ENCODE measurements at places on chromosomes 7 and 10. TPM values are rescaled to one million over a fixed set of nuclear protein-coding genes. Genes with fewer than 3 reads are reported as not detected.

DNA sequence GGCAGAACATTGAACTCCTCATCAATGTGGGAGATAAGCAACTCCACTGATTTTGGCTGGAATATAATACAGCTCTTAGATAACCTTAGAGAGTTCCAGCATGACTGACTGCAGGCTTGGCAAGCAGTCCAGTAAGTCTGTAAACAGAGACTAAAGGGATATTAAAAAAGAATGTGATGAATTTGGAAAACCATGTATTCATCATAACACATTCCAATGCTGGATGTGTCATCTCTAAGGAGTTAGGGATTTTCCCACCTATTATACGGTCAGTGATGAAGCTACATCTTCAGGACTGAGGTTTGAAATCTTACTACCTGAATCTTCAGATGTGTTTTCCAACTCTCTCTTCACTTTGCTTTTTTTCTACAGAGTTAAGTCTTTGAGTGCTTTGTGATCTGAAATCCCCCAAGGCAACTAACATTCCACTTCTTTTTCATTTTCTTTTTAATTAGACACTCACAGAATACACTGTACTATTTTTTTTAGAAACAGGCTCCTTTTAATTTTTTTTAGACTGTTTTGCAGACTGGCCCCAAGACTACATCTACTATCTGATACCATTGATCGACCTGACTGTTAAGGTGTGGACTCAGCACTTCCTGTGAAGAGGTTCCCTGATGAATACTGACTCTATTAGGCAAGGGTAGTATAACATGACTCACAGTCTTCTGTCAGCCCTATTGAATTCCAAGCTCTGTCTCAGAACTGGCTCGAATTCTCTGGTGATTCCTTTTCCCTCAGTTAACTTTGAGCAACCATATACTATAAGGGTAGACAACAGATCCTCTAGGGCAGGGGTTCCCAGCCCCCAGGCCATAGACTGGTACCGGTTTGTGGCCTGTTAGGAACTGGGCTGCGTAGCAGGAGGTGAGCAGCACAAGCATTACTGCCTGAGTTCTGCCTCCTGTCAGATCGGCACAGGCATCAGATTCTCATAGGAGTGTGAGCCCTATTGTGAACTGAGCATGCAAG is 678.2 kb downstream of the GRM8 start:
- no peak overlapping the region for H3K27ac ChIP-seq
- H3K4me1 ChIP-seq: no peaks in the 10 kb centered on the region
- H3K27me3 ChIP-seq: no peaks in the 10 kb centered on the region
- no peaks in the 10 kb centered on the region for H3K36me3 ChIP-seq
- no peak for DNase-seq
- no peak overlapping the region for H3K4me3 ChIP-seq

DNA sequence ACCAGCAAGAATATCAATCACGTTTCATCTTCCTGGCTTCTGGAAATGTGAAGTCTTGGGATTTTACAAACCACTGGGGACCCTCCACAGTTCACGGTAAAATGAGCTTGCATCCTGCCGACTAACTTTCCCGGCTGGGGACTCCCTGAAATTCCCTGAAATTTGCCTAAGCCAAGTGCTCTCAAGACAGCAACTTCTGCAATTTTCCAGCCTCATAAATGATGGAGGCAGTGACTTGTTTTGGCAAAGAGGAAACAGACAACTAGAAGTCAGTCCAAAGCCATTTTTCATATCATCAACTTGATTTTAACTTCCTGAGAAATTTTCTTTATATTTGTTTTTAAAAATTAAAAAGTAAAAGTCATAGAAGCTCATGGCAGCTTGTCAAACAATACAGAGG is 212.3 kb downstream of the FANK1 start:
- H3K4me1 ChIP-seq: peaks cover 8% of the 10 kb centered on the region
- no peaks in the 10 kb centered on the region for H3K27me3 ChIP-seq
- no peaks in the 10 kb centered on the region for H3K36me3 ChIP-seq
- no peak overlapping the region for H3K4me3 ChIP-seq

GRCh38 chr7:154720016-154720415 is 282.9 kb downstream of the PAXIP1 start:
- no peaks in the 10 kb centered on the region for H3K36me3 ChIP-seq
- peaks cover 7% of the 10 kb centered on the region for H3K4me1 ChIP-seq
- peak overlapping the region; percentile 17 for H3K27ac ChIP-seq
- peak; percentile 89 for DNase-seq

GRCh38 chr7:7581531-7582179 is 15.0 kb downstream of the MIOS start:
- no peak for DNase-seq
- H3K4me3 ChIP-seq: no peak overlapping the region
- no peaks in the 10 kb centered on the region for H3K36me3 ChIP-seq
- no peak overlapping the region for H3K27ac ChIP-seq
- H3K4me1 ChIP-seq: no peaks in the 10 kb centered on the region
- H3K27me3 ChIP-seq: no peaks in the 10 kb centered on the region

- H3K27ac ChIP-seq: no peak overlapping the region
- H3K4me1 ChIP-seq: no peaks in the 10 kb centered on the region
- no peaks in the 10 kb centered on the region for H3K36me3 ChIP-seq
- H3K4me3 ChIP-seq: no peak overlapping the region
- H3K27me3 ChIP-seq: no peaks in the 10 kb centered on the region
- no peak for DNase-seq
Measured at GRCh38 chr10:128016423-128017060, 109.6 kb downstream of the PTPRE start.

DNA sequence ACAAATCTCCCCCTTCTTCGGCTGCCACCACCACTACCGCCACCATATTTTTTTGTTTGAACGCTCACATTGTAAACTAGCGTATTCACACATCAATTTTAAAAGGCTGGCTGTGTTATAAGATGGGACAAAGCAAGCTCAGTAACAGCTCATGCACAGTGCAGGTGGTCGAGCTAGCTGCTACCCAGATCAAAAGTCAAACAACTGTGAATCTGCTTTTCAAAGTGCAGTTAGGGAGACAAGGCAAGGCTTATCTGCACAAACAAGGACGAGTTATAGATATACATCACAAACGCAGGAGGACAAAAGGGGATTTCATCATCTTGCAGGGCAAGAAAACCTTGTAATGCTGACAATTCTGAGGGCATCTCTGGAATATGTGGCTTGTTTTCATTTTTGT is 231.6 kb downstream of the VTI1A start:
- no peaks in the 10 kb centered on the region for H3K36me3 ChIP-seq
- DNase-seq: no peak
- no peaks in the 10 kb centered on the region for H3K4me1 ChIP-seq
- H3K4me3 ChIP-seq: no peak overlapping the region
- no peaks in the 10 kb centered on the region for H3K27me3 ChIP-seq

- no peak overlapping the region for H3K27ac ChIP-seq
- no peak for DNase-seq
- no peaks in the 10 kb centered on the region for H3K4me1 ChIP-seq
- H3K36me3 ChIP-seq: no peaks in the 10 kb centered on the region
- no peaks in the 10 kb centered on the region for H3K27me3 ChIP-seq
Measured at GRCh38 chr7:142414915-142415314, 157.1 kb upstream of the PRSS58 start.

- no peak for DNase-seq
- H3K36me3 ChIP-seq: no peaks in the 10 kb centered on the region
- H3K4me3 ChIP-seq: no peak overlapping the region
- no peaks in the 10 kb centered on the region for H3K4me1 ChIP-seq
- no peaks in the 10 kb centered on the region for H3K27me3 ChIP-seq
Measured at GRCh38 chr7:70761711-70762328, 370.1 kb upstream of the GALNT17 start.

- H3K4me1 ChIP-seq: peaks cover 7% of the 10 kb centered on the region
- no peak overlapping the region for H3K27ac ChIP-seq
- DNase-seq: no peak
Measured at GRCh38 chr10:77219046-77219445, 418.6 kb downstream of the KCNMA1 start.

DNA sequence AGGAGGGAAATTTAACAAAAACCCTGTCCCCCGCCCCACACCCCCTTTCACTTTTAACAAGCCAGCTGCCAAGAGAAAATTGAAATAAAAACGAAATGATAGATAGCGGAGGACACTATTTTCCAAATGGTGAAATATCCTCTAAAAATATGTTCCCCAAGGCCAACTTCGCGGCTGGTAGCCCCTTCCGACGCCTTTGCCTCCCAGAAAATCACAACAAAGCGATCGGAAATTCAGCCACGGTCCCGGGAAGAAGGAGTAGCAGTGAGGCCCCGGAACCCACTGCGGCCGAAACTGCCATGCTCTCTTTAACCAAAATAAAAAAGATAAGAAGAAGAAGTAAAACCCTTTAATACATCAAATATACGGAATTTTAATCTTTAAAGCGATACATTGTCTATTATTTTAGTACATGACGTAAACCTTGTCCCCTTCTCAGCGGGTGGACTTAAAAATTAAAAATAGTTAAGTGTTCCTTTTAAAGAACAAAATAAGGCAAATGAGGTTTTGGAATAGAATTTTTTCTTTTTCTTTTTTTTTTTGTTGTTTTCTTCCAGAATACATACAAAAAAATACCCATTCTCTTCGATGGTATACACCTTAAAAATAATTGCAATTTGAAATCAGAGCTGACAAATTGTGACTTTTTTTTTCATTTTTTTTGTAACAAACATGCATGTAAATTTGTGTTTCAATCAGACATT is 3.9 kb downstream of the ZNF503 start:
- no peaks in the 10 kb centered on the region for H3K27me3 ChIP-seq
- no peak for DNase-seq
- no peak overlapping the region for H3K4me3 ChIP-seq
- peak overlapping the region; percentile 98 for H3K27ac ChIP-seq
- peaks cover 5% of the 10 kb centered on the region for H3K4me1 ChIP-seq

The PRKCQ gene
- 36.9 TPM for total RNA-seq

DNA sequence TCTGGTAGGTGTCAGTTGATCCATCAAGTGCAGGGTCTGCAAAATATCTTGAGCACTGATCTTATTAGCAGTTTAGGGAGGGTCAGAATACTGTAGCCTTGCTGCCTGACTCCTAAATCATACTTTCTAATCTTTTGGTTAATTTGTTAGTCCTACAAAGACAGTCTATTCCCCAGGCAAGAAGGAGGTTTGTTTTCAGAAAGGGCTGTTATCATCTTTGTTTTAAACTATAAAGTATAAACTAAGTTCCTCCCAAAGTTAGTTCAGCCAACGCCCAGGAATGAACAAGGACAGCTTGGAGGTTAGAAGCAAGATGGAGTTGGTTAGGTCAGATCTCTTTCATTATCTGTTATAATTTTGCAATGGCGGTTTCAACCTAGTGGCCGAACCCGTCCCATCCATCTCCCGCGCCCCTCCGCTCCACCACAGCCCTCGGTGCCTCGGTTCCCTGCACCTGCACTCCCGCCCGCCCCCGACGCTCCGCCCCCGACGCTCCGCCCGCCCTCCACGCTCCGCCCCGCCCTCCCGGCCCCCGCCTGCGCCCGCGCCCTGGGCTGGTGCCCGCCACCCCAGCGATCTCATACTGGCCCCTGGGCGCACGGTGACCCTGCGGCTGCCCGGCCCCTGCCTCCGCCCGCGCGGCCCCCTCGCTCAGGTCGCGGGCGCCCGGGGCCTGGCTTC is at the start of gene ADCK2:
Gene ADCK2, plus strand, starts transcription at position 564 of the 681 bp plus-strand sequence. CDS start 386 bp downstream, outside the sequence.
- H3K27me3 ChIP-seq: no peaks in the 10 kb centered on the region
- no peaks in the 10 kb centered on the region for H3K36me3 ChIP-seq
- H3K27ac ChIP-seq: peak within 1 kb of the TSS; percentile 96
- peak within 1 kb of the TSS; percentile 85 for H3K4me3 ChIP-seq
- DNase-seq: peak; percentile 63

- no peak overlapping the region for H3K4me3 ChIP-seq
- no peak overlapping the region for H3K27ac ChIP-seq
- H3K27me3 ChIP-seq: no peaks in the 10 kb centered on the region
- no peaks in the 10 kb centered on the region for H3K36me3 ChIP-seq
Measured at GRCh38 chr7:2118056-2118455, 114.7 kb downstream of the MAD1L1 start.

- H3K4me3 ChIP-seq: no peak overlapping the region
- no peak overlapping the region for H3K27ac ChIP-seq
- H3K27me3 ChIP-seq: no peaks in the 10 kb centered on the region
- peak; percentile 54 for DNase-seq
- no peaks in the 10 kb centered on the region for H3K36me3 ChIP-seq
- peaks cover 80% of the 10 kb centered on the region for H3K4me1 ChIP-seq
Measured at GRCh38 chr10:49111320-49111698, 4.0 kb downstream of the VSTM4 start.

The VIPR2 gene
- total RNA-seq: 0.56 TPM

GRCh38 chr10:76341740-76342139 is 910.3 kb downstream of the LRMDA start:
- DNase-seq: no peak
- no peaks in the 10 kb centered on the region for H3K36me3 ChIP-seq
- no peak overlapping the region for H3K27ac ChIP-seq
- H3K4me1 ChIP-seq: no peaks in the 10 kb centered on the region
- H3K4me3 ChIP-seq: no peak overlapping the region

The IRF5 gene
- 3.7 TPM for total RNA-seq

GRCh38 chr7:138170298-138170697 is 94.0 kb downstream of the AKR1D1 start:
- no peaks in the 10 kb centered on the region for H3K36me3 ChIP-seq
- H3K27ac ChIP-seq: no peak overlapping the region
- no peaks in the 10 kb centered on the region for H3K27me3 ChIP-seq
- H3K4me1 ChIP-seq: no peaks in the 10 kb centered on the region
- DNase-seq: no peak

The AOAH gene
- total RNA-seq: 11.9 TPM

DNA sequence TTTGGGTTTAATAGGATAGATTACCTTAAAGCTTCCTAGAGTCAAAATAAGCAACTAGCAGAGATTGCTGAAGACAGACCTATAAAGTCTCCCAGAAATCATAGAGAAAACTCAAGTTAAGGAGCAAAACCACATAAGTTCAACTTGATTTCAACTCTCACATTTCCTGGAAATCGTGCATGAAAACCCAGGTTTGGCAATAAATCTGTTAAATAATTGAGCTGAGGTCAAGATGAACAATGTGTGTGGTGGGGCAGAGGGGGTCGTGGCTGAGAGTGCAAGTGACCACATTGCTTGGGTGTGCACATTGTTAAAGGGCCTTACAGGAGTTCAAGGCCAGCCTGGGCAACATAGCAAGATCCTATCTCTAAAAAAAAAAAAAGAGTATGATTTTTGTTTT is 636.5 kb downstream of the GALNT17 start:
- no peak overlapping the region for H3K4me3 ChIP-seq
- no peak for DNase-seq
- H3K36me3 ChIP-seq: no peaks in the 10 kb centered on the region

GRCh38 chr10:28592953-28593352 is 60.0 kb downstream of the WAC start:
- no peak overlapping the region for H3K4me3 ChIP-seq
- DNase-seq: no peak
- H3K27ac ChIP-seq: no peak overlapping the region

DNA sequence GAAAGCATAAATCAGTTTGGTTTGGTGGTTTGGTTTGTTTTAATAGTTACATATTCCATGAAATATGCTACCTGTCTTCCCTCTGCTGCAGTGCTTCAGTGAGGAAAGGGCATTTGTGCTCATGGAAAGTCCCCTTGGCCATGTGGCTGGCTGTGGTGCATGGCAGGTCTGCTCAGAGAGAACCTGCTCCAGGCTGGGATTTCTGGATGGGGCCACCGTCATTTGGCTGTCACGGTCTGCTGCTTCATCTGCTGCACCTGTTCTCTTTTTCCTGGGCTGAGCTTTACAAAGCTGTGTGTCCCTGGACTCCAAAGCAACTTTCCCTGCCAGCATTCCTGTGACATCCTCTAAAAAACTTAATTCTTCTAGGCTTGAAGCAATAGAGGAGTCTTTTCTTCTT is 8.9 kb downstream of the CDK14 start:
- H3K27me3 ChIP-seq: no peaks in the 10 kb centered on the region
- H3K4me3 ChIP-seq: no peak overlapping the region
- no peaks in the 10 kb centered on the region for H3K36me3 ChIP-seq
- DNase-seq: peak; percentile 78

The SLC26A4 gene
- 223 TPM for total RNA-seq

- H3K27me3 ChIP-seq: no peaks in the 10 kb centered on the region
- H3K27ac ChIP-seq: no peak overlapping the region
- H3K4me1 ChIP-seq: no peaks in the 10 kb centered on the region
- H3K36me3 ChIP-seq: no peaks in the 10 kb centered on the region
- no peak overlapping the region for H3K4me3 ChIP-seq
- no peak for DNase-seq
Measured at GRCh38 chr10:70671619-70672164, 614 bp upstream of the ADAMTS14 start.
